Activated CD4-positive, CD25-positive, alpha-beta regulatory T cell treated with anti-CD3 and anti-CD28 coated beads, Interleukin-2, amount 50 U/mL, for 24 hours (primary cell): ENCODE measurements at places on chromosomes 6 and 20.

DNA sequence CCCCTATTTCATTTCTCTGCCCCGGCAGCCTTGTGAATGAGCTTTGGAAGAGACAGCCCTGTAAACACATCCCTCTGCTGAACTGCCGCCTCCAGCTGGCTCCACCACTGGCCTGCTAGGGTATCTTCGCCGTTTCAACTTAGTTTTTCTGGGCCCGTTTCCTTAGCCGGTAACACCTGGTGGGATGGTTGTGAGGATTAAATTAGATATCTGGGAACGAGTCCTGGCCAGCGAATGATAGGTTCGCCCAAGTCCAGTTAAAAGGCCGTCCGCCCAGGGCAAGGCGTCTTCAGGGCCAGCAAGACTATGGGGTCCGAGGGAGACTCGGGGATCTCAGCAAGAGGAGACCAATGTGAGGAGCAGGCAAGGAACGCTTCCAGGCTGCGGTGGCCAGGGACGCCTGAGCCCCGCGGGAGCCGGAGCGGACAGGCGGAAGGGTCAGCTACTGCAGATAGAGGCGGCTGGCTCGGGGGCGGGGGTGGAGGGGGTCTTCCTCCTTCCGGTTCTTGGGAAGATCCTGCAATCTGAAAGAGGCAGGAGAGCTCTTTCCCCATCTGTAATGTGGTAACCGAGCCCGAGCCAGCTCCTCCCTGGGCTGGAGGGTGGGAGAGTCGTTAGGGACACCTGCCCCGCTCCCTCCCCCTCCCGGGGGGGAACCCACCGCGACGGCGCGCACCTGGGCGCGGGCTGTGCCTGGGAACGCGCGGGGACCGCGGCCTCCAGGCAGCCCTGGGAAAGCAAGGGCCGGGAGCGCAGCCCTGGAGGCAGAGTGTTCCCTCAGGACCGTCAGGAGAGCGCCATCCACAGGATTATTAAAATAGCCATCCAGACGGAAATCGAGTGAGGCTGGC, 4.5 kb upstream of the PTCRA start:
- no peak for ATAC-seq

DNA sequence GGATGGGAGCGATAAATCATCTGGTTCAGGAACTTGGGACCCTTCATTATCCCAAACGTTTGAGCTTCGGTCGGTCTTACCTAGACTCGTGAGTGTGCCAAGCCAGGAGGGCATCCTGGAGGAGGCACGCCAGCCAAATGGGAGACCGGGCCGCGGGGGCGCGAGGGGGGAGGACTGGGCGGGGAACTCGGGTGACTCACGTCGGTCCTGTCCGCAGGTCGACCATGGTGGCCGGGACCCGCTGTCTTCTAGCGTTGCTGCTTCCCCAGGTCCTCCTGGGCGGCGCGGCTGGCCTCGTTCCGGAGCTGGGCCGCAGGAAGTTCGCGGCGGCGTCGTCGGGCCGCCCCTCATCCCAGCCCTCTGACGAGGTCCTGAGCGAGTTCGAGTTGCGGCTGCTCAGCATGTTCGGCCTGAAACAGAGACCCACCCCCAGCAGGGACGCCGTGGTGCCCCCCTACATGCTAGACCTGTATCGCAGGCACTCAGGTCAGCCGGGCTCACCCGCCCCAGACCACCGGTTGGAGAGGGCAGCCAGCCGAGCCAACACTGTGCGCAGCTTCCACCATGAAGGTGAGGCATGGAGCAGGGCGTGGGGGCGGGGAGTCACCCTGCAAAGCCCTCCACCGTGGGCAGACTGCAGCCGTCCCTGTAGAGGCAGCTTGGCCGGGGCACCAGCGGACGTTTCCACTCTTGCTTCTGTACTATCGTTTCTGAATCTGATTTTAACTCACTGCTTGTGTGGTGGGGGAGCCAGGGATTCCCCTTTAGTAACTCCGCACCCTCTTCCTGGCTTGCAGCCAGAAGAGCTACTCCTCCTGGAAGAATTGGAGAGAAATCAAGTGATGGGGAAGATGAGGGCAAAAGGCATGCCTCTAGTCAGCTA, 2.7 kb downstream of the BMP2 start:
- ATAC-seq: no peak

GRCh38 chr20:63312690-63313348, 19.8 kb downstream of the COL20A1 start:
- no peak for ATAC-seq

GRCh38 chr6:24125980-24126379, at the start of gene NRSN1:
Gene NRSN1, plus strand, starts transcription at chr6:24126215. Its CDS starts 8,113 bp downstream, at chr6:24134328.
- ATAC-seq: no peak

DNA sequence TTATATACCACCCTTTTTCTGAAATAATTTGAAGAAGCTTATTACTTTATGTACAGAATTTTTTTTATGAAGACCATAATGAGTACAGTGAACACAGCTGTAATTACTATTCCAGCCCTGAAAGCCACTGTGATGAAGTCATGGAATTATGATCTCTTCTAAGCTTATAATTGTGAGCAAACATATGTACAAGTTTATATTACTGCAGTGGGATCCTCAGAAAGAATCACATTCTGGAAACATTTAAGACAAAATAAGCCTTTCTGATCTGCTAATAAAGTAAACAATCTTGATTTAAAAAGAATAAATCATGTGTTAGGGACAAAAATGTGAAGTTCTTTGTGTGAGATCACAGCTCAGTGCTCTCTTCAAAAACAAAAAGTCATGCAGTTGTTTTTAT, 560.4 kb downstream of the CD109 start:
- no peak for ATAC-seq

GRCh38 chr6:166005401-166005943, 162.2 kb downstream of the TBXT start:
- no peak for ATAC-seq

DNA sequence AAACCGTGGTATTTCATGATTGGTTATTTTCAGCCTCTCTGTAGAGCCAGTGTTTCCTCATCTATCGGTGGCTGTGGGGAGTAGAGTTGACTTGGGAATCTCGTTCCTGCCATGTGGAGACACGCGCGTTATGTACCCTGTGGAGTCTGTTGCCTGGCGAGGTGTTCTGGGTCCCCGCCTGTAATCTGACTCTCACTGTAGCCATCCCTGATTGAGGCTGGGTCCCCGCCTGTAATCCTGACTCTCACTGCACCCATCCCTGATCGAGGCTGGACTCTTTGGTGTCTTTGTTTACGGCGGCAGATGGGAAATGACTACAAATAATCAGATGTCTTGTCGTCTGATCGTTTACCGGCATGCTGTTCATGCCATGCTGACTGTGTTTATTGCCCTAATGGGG, 153.9 kb downstream of the DTNBP1 start:
- ATAC-seq: no peak

DNA sequence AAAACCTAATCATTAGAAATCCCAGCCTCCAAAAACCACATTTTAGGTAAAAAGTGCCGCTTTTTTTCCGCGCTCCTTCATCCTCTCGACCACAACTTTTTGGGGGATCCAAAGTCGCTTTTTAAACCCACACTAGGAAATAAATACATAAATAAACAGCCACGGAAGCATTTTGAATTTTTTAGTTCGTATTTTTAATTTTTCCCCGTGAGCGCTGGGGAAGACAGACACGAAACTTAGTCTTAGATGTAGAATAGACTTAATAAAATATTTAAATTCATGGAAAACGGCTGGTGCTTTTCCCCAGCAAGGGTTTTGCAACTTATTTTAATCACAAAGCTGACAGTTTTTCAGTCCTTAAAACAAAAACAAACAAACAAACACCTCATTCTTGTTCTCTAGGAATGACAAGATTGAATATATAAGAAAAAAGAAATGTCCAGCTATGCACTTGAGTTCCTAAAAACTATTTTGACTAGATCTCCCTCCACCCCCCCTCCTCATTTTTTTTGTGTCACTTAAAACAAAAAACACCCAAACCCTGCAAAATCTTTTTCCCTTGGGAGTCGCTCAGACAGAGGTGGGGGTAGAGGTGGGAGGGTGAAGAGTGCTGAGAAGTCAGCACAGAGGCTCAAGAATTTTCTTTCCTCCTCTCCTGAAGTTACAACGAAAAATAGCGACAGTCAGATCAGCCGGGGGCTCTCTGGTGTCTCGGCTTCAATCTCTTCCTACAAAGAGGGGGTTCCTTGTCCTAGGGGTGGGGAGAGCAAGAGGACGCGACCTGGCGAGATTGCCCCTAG, 43.4 kb upstream of the SUPT3H start:
- ATAC-seq: no peak

- ATAC-seq: no peak
These were observed 223.8 kb downstream of the ZFAND3 start for GRCh38 chr6:38043259-38043753.

DNA sequence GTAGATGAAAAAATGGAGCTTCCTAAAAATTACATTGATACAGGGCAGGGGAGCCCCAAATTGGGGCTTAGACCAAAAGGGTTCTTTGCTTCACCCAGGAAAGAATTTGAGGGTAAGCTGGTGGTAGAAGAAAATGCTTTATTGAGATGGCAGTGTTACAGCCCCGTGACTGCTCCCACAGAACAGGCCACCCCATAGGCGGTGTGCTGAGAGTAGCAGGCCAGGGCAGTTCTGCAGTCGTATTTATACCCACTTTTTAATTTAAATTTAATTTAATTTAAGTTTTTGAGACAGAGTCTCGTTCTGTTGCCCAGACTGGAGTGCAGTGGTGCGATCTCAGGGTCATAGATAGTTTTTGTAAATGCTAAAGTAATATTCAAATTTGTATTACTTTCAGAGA, 265.0 kb downstream of the CDH26 start:
- ATAC-seq: no peak

DNA sequence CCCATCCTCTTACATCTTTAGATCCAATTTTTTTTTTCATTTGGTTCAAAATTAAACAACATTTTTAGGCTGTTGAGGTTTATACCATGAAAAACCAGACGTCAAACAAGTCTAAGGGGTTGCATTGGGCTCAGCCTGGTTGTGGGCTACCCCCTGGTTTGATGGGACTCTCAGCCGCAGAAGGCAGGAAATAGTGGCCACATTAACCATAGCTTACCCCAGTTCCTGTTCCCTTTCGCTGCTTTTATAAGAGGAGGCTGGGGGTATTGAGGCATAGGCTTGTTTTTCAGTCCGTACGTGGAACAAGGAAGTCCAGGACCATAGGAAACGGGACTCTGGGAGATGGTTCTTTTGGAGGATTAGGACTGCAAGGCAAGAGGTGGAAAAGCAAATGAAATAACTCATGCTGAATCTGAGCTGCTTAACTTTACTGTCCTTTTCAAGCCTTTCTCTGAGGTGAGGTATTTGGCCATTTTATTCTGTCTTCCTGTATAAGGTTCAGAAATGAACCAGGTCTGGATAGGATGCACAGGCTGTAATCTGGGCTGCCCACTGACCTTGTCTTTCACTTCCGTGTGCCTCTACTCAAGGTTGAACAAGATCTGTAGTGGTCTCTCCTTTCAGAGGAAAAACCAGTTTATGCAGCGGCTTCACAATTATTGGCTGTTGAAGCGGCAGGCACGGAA, 7.7 kb downstream of the BRPF3 start:
- ATAC-seq: peak; percentile 63

DNA sequence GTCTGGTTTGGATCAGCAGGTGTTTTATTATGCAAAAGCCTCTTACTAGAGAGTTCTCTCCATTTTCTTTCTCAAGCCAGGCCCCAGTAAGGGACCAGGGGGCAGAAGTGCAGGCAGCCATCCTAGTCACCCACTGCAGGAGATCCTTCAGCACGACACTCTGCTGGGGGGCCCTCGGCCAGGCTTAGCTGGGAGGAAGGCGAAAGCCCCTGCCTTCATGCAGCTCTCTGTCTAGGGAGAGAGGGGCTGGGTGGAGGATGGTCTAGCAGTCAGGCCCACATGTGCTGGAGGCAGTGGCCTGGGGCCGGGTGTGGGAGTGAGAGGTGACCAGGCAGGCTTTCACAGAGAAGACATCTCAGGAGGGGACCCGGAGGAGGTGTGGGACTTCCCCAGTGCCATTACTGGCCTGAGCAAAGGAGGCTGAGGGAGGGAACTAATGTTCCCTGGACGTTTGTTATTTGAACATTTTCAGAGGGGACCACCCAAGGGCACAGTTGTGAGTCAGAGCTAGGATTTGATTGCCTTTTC, 33.5 kb upstream of the VSTM2L start:
- ATAC-seq: no peak
